ENCODE measurements at places on chromosomes 4 and X.

GRCh38 chr4:20317424-20317985, 65.8 kb downstream of the SLIT2 start:
- DNase-seq: no peak

GRCh38 chr4:62909238-62909637, 1500.0 kb downstream of the TECRL start:
- no peak for DNase-seq

GRCh38 chr4:79958466-79959264, 114.4 kb downstream of the ANTXR2 start:
- no peak for DNase-seq

- DNase-seq: peak; percentile 61
These were observed 136.1 kb upstream of the MID1 start for GRCh38 chrX:10756441-10756840.

DNA sequence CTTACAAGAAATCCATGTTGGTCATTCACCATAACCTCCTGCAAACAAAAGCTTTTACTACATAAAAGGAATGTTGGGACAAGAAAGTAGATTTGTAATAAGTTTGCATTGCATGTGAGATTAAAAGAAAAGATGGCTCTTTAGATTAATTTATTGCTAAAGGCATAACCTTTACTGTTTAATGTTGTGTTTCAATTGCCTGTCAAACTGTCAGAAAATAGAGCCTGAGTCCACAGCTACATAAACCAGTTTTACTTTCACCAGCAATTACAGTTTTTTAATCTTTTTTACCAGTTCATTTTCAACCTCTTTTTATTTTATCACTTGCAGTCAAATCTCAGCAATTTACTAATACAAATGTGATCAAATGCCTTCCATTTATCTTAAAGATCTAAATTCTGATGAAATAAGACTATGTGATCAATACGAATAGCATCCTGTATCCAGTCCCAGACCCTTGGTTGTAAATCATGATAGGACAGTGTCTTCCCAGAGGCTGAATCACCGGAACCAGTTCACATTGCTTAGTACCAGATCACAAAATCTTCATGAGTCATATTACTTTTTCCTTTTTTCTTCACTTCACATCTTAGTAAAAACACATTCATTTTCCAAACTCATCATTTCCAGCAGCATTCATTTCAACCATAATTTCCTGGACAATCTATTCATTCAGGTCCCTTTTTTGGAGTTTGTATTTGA, 95.4 kb upstream of the FRG1 start:
- DNase-seq: no peak

- DNase-seq: no peak
These were observed 198.9 kb downstream of the SPOCK3 start for GRCh38 chr4:167035390-167035789.

GRCh38 chr4:88799900-88800299, 102.3 kb upstream of the NAP1L5 start:
- DNase-seq: no peak

GRCh38 chrX:142428916-142429315, 223.8 kb upstream of the MAGEC2 start:
- no peak for DNase-seq

DNA sequence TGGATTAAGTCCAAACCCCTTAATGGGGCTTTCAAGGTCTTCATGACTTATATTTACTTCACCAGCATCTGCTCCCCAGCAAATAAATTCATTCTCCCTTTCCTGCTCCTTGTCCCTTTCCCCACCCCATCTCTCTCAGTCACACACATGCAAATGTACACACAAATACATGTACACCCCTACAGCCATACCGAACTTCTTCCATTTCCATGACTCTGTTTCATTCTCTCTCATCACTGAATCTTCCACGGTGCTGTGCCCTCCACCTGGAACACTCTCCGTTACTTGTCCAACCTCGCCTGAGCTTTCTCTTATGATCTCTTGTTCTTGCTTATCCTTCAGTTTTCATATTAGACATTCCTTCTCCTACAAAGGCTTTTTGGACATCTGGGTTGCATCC, 22.0 kb upstream of the RPA4 start:
- no peak for DNase-seq

DNA sequence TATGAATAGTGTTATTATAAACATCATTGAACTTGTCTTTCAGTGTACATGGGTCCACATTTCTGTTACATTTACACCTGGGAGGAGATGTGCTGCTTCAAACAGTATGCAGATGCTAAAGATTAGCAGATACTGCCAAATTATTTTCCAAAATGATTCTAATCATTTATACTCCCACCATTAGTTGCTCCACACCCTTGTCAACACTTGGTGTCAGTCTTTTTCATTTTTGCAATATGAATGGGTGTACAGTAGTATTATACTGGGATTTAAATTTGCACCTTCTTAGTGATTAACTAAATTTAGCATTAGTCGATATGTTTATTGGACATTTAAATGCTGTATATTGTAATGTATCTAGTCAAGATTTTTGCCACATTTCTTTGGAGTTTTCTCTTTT, 131.6 kb upstream of the GRID2 start:
- no peak for DNase-seq

DNA sequence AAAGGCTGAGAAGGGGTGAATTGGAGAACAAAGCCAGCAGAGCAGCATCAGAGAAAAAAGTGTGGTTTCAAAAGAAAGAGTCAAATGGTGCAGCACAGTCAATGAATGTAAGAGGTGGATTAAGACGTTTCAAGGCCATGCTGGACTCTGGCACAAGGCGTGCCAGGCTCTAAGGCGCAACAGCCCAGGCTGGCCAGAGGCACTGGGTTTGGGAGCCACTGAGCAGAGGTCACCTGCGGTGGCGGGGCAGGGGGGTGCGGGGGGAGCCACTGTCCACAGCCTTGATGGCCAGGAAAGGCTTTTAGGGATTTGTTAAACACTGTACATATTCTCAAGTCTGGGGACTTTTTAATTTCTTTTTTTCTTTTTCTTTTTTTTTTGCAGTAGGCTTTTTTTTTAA, 222.5 kb upstream of the FAT1 start:
- DNase-seq: no peak

DNA sequence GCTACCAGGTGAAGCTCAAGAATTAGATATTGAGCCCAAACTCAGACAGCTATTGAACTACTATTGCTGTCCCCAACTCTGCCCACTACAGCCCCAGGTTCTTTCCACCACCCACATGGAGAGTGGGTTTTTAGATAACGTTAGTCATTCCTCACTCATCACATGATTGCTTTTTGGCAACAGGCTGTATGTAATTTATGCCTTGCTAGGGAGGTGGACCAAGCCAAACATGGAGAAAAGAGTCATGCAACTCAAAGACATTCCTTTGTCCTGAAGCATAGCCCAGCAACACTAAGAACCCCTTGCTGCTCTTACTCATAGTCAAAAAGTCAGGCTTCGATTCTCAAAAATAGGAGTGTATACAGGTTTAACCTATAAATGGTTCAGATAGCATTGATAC, 275.9 kb upstream of the VCX3A start:
- no peak for DNase-seq

GRCh38 chr4:148849581-148849980, 407.4 kb upstream of the NR3C2 start:
- no peak for DNase-seq

DNA sequence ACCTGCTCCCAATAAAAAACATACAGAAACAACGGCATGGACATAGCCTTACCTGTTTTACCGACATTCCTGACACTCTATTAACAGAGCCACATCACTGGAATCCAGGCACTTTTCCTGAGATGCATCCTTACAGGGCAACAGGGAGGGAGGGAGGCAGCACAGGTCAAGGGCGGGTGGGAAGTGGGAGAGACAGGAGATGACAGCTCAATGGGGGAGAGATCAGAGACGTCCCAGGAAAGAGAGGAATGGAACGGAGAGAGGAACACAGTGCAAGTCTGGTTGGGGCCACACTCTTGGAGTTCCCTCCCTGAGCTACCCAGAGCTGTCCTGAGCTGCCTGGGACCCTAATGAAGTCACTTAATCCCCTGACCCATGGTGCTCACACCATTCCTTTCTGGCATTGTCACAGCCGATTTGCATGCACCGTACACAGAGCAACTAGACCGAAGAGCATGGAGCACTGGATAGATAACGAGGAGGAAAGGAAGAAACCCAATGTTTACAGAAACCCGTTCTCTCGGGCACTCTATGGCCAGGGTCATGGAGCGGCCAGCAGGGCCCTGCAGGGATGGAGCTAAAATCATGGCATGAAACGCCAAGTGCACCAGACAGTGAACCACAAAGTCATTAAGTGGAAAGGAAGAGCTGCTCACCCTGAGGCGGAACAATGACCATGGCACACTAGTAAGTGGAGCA, 93.1 kb downstream of the NSUN7 start:
- no peak for DNase-seq

DNA sequence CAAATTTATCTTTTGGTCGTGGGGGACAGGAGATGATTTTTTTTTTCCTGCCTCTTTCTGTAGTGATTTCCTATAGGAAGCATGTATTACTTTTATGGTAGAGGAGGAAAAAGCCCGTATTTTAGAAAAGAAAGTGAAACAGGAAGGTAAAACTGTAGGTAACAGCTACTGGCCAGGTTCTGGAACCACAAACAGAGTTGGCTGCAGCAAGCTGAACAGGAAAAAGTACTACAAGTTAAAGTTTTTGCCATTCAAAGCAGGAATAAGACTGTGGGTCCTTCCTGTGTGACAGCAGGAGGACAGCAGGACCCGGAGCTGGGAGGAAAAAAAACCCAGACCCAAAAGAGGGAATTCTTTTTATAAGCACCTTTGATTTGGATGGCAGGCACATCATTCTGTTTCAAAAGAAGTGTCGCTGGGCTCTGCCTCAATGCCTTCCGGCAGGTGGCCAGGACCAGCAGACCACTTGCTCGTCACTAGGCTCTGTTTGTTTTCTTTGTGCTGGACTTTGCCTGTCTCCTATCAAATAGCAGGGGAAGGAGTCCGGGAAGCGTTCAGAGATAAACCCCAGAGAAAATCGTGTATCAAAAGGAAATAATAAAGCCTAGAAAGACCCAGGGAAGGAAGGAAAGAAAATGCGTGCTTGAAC, 277.9 kb downstream of the ADGRA3 start:
- DNase-seq: no peak

GRCh38 chr4:33837043-33837838, 2407.1 kb downstream of the ARAP2 start:
- peak; percentile 2 for DNase-seq

GRCh38 chrX:37745835-37746217, 34.0 kb upstream of the CYBB start:
- no peak for DNase-seq

DNA sequence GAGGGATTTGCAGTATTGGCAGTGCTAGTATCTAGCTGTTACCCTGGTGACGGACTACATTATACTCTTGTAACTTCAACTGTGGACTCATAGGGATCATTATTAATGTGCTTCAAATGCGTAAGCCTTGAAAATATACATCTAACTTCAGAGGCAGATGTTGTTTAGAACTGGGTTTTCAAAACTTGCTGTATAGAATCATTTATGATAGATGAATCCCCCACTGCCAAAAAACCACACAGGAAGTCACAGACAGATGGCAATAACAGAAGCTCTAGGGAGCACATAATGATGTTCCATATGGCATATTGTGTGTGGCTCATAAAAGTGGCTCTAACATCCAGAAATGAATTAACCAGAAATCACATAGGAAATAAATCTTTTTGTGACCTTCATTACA, 62.3 kb upstream of the RELL1 start:
- no peak for DNase-seq

GRCh38 chr4:74438661-74439060, 6.3 kb upstream of the AREG start:
- DNase-seq: no peak

DNA sequence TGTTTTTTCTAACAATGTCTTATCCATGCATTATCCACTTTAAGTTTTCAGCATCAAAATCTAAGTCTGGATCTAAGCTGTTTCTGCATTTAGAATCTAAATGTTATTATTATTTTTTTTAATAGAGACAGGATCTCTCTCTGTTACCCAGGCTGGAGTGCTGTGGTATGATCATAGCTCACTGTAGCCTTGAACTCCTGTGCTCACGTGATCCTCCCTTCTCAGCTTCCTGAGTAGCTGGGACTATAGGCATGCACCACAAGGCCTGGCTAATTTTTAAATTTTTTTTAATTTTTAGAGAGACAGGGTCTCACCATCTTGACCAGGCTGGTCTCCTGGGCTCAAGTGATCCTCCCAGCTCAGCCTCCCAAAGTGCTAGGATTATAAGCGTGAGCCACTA, 52.7 kb downstream of the WDR19 start:
- DNase-seq: no peak

- DNase-seq: no peak
These were observed 119.0 kb upstream of the UGT8 start for GRCh38 chr4:114479595-114479994.

DNA sequence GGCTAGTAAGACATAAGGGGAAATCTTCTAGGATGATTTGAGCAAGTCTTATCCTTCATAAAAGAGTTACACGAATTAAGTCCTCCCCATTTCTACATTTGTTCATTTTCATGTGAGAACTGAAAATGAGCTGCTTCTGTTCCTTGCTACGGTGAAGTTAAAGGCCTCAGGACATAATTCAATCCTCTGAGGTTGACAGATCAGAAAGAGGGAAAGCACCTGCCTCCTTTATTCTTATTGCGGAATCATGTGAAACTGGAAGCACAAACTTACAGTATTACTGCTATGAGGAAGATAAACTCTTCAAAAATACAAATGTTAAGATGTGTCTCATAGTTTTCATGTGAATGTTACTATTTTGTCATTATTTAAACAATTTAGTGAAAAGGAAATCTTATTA, 395.3 kb downstream of the STPG2 start:
- no peak for DNase-seq

DNA sequence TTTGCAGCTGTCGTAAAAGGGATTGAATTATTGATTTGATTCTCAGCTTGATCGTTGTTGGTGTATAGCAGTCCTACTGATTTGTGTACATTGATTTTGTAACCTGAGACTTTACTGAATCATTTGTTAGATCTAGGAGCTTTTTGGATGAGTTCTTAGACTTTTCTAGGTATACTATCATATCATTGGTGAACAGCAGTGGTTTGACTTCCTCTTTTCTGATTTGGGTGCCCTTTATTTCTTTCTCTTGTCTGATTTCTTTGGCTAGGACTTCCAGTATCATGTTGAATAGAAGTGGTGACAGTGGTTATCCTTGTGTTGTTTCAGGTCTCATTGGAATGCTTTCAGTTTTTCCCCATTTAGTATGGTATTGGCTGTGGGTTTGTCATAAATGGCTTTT, 8.4 kb downstream of the APOOL start:
- DNase-seq: no peak

- DNase-seq: peak; percentile 4
These were observed 172.2 kb upstream of the CXCL13 start for GRCh38 chr4:77433418-77433733.

GRCh38 chr4:156255230-156256007, 301.8 kb upstream of the CTSO start:
- DNase-seq: no peak

DNA sequence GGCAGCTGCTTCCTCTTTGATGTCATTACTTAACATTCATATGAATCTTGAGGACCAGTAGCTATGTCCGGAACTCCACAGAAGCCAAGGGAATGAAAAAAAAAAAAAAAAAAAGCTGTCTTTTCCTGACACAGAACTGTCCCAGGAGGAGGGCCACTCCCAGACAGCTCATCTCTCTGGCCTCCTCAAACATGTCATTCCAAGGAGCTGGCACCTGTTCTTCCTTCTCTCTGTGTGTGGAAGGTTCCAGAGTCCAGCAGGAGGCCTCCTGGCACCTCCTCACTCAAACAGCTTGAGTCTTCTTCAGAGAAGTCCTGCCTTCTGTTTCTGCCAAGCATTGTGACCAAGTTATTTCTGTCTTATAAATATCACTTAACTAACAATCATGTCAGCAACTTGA, 458.5 kb downstream of the AFF2 start:
- DNase-seq: no peak

- DNase-seq: no peak
These were observed 8.9 kb upstream of the RUFY3 start for GRCh38 chr4:70712604-70713452.
